ENCODE measurements at places on chromosomes 11 and 22.

- DNase-seq, result no peak
Measured at GRCh38 chr11:27064086-27064485, 23.5 kb downstream of the BBOX1 start.

GRCh38 chr22:43213051-43213450 is 26.1 kb upstream of the TTLL12 start:
- DNase-seq, result no peak

- DNase-seq, result no peak
Measured at GRCh38 chr22:26534874-26535602, 22.8 kb upstream of the TFIP11 start.

DNA sequence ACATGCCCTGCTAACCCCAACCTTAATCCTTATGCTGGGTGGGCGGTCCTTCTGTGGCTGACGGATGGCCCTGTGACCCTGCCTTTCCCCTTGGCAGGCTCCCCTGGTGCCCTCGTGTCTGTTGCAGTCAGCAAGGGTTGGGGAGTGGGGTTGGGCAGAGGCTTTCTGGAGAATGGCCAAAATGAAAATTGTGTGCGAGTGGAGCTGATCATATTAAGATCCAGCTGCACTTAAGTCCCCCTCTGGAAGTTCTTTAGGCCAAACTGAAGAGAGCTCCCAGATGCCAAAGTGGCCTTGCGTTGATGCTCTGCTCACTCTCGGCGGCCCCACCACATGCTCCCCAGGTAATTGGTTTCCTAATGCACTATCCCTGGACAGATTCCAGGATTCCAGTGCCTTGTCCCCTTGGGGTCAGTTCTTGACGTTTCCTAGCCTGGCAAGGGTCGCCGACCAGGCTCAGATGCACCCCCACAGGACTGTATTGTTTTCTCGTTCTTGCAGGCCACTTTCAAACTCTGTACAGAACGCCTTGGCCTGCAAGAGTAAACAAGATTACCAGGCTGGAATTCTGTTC is 16.4 kb upstream of the C11orf96 start:
- no peak for DNase-seq

DNA sequence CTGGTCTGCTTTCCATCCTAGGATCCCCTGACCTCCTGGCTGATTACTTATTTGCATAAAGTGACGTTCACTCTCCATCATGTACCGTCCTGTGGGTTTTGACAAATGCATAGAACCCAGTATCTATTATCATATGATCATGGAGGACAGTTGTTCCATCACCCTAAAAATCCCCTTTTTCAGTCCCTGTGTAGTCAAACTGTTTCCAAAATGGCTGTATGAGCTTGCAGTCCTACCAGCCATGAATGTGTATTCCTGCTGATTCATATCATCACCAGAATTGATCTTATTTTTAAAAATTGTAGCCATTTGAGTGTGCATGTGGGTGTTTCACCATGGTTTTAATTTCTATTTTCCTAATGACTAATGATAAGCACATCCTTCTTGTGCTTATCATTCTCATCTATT is 108.8 kb downstream of the MPPED1 start:
- peak; percentile 6 for DNase-seq

GRCh38 chr11:40119661-40120060 is 1339.8 kb downstream of the LRRC4C start:
- DNase-seq, result no peak
